HCEC 1CT (cell line): ENCODE measurements at places on chromosomes 3 and 15.

- peak; percentile 50 for DNase-seq
Measured at GRCh38 chr3:43144761-43145490, 39.0 kb upstream of the POMGNT2 start.

DNA sequence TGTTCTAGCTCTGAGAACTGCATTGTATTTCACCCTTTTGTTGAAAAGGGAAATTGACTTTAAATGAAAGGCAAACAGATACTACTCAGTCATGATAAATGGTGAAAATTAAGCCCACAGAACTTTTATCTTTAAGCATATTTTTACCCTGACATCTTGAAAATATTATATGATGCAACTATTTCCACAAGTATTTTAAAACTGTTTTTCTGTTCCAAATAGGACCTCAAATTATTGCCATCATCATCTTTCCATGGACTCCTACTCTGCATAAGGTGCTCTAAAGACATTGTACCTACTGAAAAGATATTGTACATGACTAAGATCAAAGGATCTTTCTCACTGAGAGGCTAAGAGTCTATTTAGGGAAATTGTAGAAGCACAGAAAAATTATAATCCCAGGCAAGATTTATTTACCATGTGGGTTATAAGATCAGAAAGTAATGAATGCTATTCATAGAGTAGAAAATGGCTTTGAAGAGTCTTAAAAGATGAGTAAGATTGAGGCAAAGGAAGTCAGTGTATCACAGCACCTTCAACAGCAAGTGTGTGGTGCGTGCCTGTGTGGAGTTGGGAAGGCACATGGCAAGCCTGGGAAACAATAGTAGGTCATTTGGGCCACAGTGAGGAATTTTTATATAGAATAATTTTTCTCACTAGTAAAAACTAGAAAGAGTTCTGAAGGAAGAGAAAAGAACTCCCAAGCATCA is 68.8 kb downstream of the VGLL3 start:
- DNase-seq, result peak; percentile 53

GRCh38 chr3:64861684-64862083 is 173.9 kb upstream of the ADAMTS9 start:
- no peak for DNase-seq

DNA sequence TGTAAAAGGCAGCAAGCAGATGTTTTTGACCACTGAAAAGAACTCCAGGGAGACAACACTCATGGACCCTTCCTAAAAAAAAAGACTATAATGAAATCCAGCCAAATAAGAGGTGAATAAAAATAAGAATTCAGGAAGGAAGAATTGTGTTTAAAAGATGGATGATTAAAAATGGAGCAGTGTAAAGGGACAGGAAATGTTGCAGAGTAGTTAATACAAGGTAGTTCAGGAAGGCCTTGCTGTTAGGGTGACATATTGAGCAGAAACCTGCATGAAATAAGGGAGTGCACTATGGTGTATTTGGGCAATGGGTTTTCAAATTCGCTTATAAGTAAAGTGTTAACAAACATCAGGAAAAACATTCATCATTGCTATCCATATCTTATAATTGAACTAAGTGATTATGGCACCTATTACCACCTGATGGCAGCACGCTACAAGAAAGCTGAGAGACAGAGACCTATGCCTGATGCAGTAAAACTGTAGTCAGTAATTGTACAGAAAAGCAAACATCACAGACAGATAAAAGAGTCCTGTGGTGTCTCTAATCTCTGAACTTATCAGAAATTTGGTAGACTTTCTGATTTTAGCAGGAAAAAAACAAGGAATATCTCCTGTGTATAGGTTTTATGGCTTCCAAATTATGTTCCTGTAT is 5.8 kb upstream of the DBR1 start:
- DNase-seq, result peak; percentile 57

- peak; percentile 95 for DNase-seq
Measured at GRCh38 chr3:33113772-33114621, at the start of gene CRTAP. Gene CRTAP, plus strand, starts transcription at chr3:33114014. Its CDS starts 64 bp downstream, at chr3:33114078.

DNA sequence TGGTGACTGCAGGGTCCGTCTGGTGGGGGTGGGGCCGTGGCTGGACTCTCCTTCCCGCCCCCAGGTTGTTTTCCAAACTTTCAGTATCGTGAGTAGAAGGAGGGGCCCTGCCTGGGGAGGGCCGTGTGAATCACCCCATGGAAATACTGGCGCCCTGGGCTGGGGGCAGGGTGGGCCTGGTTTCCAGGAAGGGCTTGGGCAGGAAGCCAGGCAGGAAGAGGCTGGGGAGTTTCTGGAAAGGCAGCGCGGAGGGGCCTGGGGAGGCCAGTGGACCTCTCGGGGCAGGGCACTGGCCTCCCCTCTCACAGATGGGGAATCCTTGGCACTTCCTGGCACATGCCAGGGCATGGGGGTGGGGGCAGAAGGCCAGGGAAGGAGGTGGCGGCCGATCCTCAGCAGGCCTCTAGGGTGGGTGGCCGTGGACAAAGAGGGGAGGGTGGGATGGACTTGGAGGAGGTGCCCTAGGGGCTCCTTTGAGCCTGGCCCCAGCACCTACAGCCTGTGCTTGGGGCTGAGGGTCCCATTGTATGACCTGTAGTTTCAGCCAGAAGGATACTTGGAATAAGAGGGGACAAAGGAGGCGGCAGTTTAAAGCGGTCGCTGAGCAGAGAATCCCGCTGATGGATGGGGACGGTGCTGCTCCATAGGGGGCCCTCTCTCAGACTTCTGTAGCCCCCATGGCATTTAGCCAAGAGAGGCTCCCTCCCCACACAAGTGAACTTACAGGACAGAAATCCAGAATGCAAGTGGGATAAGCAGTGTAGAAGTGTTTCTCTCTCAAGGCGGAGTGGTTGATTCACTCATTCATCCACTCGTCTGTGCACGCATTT is 56.5 kb upstream of the GATA2 start:
- peak; percentile 6 for DNase-seq

DNA sequence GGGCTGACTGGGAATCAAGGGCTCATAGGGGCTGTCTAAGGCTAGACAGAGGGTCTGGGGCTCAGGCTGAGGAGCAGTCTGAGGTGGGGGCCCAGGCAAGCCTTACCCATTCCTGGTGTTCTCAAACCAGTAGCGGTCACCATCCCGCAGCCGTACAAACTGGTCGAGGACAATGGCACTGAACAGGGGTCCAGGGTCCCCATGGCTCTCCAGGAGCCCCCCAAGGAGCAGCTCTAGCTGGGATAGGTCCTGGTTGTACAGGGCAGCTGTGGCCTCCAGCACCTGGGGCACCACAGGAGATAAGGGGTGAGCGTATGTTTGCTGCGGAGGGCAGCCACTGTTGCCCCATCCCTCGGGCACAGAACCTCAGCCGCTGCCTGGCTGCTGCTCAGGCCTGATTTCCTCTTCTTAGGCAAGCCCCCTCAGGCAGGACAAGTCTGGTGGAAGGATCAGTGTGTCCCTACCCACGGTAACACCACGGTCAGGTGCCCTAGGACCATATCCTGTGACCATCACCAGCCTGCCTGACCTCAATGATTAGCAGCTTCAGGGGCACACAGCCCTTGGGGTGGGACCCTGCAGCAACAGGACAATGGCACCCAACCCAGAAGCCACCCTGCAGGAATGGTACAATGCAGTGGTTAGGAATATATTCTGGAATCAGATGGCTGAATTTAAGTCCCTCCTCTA is 5.9 kb downstream of the DUOX2 start:
- no peak for DNase-seq

- no peak for DNase-seq
Measured at GRCh38 chr3:40713306-40713705, 188.5 kb downstream of the ZNF621 start.

DNA sequence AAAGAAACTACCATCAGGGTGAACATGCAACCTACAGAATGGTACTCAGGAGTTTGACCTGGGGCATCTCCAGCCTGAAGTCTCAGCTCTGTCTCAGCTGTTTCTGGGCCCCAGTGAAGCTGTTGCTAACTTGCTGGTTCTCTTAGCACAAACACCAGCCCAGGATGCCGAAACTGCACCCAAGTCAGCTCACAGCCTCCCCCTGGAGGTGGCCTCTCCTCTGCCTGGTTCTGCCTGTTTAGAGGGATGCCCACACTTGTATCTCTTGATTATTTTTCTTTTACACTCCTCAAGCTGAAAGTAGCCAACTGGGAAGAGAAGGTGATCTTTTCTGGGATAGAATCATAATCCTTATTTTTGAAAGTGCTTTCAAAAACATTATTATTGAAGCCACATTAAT is 289.0 kb upstream of the RASGRP1 start:
- DNase-seq, result peak; percentile 45

- no peak for DNase-seq
Measured at GRCh38 chr3:70770650-70771049, 458.2 kb upstream of the MDFIC2 start.

DNA sequence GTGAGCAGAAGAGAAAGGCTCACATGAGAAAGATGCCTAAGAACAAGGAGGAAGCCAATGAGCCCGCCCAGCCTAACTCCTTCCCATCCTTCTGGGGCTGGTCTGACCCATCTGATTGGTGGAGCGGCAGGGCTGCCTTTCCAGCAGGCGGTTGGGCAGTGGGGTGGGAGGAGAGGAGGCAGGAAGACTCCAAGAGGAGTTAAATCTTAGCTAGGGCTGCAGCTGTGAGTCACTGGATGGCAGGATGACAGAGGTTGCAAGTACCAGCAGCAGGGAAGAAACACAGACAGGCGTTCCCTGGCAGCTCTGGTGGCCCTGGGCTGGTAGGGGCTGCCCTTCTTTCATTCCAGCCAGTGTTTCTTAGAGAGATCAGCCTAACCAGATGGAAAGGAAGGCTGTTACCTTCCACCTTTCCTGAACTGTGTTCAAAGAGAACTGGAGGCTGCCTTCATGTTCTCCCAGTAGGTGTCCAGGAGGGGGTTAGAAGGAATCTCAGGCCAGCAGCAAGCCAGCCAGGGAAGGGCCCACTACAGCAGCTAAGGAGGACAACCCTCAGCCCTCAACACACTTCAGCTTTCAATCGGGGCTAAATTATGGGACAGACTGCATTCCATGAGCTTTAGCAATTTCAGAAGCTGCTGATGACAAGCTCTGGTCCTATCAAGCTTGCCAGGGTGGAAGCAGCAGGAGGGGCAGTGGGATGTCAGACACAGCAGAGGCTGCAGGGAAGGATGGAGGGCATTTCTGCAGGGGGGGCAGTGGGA is 50.3 kb downstream of the CHSY1 start:
- peak; percentile 98 for DNase-seq

GRCh38 chr3:41207355-41207754 is 8.1 kb downstream of the CTNNB1 start:
- no peak for DNase-seq

DNA sequence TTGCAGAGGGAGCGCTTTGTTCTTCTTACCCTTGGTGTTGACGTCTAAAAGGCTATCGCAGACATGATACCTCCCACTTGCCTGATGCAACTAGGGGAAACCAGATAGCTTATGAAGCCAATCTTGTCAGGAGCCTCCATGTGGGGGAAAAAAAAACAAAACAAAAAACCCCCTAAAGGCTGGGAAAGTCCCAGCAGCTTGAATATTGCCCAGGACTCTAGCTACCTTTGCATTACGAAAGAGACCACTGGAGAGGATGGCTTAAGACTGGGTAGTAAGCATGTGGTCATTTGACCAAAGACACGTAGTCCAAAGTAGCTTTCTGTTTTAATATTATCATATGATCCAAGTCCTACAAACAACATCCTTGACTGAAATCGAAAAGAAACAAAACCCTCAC is 120.7 kb upstream of the WNT5A start:
- no peak for DNase-seq

- DNase-seq, result no peak
Measured at GRCh38 chr3:13711911-13712650, 163.2 kb downstream of the FBLN2 start.

GRCh38 chr3:197125636-197126035 is 96.0 kb upstream of the MELTF start:
- DNase-seq, result peak; percentile 46

- no peak for DNase-seq
Measured at GRCh38 chr15:52731732-52732470, 52.7 kb upstream of the ATOSA start.

DNA sequence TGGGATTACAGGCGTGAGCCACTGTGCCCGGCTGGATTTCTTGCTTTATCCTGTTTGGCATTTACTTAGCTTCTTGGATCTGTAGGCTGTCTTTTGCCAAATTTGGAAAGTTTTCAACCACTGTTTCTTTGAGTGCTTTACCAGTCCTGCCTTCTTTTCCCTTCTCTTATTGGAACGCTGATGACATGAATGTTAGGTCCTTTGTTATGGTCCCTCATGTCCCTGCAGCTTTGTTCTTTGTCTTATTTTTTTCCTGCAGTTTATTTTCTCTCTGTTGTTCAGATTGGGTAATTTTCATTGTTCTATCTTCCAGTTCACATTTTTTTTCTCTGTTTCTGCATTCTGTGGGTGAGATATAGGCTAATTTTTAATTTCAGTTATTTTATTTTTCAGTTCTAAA is 25.0 kb downstream of the SH3GL3 start:
- no peak for DNase-seq

- no peak for DNase-seq
Measured at GRCh38 chr15:50144341-50145120, 25.5 kb upstream of the ATP8B4 start.

GRCh38 chr3:43328653-43329052 is 42.3 kb downstream of the SNRK start:
- no peak for DNase-seq

DNA sequence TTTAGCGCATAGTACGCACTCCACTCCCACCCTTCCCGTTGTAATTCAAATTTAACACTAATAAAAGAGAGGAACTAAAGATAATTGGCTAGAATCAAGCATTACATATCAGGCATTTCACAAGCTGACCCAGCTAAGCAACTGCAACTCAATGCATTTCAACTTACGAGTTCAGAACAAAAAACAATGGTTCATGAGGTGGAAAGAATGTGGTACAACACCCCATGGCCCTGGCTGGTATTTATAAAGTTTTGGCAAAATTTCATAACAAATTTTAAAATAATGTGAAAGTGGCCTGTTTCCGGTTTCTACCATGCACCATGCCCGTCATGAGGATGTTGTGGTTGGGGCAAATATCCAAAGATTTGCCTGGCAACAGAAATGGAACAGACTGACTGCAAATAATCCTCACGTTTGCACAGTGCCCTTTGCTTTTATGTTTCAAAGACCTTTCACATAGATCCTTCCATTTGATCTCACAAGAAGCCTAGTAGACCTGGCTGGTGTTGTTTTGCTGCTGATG is 455.3 kb upstream of the NR2F2 start:
- DNase-seq, result no peak

DNA sequence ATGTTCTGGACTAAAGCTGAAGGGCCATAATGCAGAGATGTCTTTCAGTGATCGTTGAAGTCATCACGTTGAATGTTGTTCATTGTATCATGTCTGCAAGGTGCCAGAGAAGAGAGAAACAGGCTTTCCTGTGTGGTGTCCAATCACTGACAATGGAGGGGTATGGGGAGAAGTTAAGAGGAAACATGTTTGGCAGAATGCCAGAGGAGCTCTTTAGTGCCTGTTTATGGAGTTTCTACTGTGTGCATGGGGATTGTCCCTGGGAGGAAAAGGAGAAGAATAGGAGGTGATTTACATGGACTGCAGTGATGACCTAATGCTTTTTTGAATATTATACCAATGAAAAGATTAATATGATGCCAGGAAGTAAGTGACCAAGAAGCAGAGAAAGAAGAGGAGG is 11.7 kb downstream of the SCAANT1 start:
- DNase-seq, result no peak
